ENCODE measurements at places on chromosomes 4 and X. TPM values are rescaled to one million over a fixed set of nuclear protein-coding genes. Genes with fewer than 3 reads are reported as not detected.
A peak's percentile ranks its signal among the peaks of the same experiment; 100 is the strongest.

MAGED4 gene
- polyA plus RNA-seq = 73.3 TPM

KIT gene
- 17.0 TPM for polyA plus RNA-seq

CT47B1 gene
- polyA plus RNA-seq = not detected

DNA sequence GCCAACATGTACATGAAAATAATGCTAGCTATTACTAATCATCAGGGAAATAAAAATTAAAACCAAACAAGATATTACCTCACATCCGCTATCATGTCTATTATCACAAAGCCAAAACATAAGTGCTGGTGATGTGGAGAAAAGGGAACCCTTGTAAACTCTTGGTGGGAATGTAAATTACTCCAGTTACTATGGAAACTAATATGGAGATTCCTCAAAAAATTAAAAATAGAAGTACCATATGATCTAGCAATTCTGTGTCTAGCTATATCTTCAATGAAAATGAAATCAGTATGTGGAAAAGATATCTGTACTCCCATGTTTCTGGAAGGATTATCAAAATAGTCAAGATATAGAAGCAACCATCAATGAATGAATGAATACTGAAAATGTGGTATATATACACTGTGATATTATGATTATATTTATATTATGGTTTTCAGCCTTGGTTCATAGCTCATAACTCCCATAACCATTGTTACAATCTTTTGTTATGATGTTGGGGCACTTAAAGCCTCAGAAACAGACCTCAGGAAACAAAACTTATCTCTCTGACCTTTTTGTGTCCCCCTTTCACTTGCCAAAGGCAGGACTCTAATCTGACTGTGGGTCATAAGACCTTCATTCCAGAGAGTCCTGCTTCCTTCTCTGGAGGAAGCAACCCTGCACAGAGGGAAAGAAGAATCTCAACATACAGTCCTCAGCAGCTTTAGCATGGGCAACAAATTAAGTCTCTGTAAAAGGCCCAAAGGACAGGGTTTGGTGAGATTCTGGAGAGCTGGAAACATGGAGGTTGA lies 933.2 kb downstream of the ADGRL3 start:
- DNase-seq = no peak

- DNase-seq = no peak
These were observed 26.8 kb upstream of the SOD3 start for GRCh38 chr4:24768604-24769003.

- peak; percentile 16 for DNase-seq
These were observed 196.4 kb upstream of the RADX start for GRCh38 chrX:106415276-106415895.
